ENCODE measurements at places on chromosomes 5 and 9. TPM values are rescaled to one million over a fixed set of nuclear protein-coding genes. Genes with fewer than 3 reads are reported as not detected.

DNA sequence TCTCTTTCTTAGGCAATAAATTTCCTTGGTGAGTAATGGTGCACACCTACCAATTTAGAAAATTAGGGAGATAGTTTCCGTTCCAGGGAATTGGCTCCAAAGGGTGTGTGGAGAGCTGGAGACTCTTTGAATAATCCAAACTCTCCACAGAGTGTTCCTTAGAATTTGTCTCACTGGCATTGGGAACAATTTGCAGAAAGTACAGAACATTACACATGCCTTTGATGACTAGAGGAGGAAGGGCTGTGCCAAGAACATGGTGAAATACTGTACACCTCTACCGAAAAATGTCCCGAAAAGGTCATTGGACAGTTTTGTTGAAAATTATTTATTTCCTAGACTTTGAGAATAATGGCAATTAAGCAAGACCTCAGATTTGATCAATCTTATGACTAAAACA is 214.2 kb upstream of the MPDZ start:
- no peak for DNase-seq

- DNase-seq, result no peak
Measured at GRCh38 chr5:160187091-160187490, 42.2 kb upstream of the FABP6 start.

DNA sequence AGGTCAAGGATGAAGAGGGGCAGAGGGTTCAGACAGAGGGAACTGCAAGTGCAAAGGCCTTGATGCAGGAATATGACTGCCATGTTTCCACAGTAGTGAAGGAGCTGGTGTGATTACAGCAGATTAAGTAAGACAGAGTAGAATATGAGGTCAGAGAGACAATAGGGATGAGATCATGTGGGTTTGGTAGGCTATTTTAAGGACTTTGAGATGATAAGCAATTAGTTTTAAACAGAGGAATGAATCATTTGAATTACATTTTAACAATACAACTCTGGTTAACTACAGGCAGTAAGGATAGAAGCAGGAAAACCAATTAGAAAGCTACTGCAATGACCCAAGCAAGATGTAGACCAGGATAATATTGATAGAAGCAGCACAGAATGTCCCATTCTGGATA is 7.7 kb downstream of the CENPK start:
- no peak for DNase-seq

GRCh38 chr5:143782588-143783386 is 29.2 kb upstream of the HMHB1 start:
- no peak for DNase-seq

DNA sequence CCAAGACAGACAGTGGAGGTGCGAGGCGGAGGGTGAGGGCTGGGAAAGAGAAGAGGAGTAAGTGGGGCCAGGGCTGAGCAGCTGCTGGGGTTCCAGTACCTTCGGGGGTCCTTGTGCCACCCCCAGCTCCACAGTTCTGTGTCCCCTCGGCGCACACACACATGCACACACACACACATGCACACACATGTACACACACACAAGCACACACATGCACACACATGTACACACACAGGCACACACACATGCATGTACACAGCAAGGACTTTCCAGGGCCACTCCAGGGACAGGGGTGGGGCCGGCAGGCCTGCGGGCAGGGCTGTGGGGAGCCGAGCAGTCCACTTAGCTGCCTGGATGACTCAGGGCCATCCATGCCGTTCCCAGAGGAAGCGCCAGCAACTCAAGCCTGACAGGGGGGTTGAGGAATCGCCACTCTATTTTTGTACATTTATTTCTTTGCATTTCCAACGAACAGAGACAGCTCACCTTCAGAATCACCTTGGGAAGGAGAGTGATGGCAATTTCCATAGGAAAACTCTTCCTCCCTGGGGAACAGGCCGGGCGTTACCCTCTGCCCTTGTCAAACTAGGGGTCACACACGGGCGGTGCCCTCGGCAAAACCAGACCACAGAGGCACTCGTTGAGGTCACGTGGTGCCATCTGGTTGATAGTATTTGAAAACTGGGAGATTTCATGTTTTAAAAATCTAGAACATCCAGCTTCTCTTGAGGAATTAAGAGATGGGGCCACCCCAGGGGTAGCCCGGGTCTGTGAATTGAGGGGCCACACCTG is 135.7 kb downstream of the ADAMTS2 start:
- DNase-seq, result no peak

DNA sequence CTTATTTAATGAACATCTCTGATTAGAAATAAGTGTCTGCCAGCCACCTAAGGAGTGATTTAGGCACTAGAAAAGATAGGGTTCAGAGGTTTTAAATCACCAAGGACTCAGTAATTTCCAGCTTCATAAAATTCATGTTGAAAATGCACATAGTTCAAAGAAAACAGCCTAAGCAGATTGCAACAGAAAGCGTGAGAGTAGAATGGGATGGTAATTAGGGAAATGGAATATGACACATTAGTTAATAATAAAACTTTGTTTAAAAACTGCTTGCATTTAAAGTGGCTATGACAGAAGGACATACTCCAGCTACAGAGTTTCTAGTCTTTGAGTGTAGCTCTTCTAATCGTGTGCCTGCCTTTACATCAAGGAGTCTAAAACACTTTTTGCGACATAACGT is 490.8 kb downstream of the TLE4 start:
- DNase-seq, result no peak

- no peak for DNase-seq
Measured at GRCh38 chr5:133336121-133336968, 276.0 kb downstream of the FSTL4 start.

GRCh38 chr5:2736872-2737271 is 14.6 kb downstream of the IRX2 start:
- DNase-seq, result no peak

SLC1A3 gene
- not detected for polyA plus RNA-seq

EPB41L4A gene
- polyA plus RNA-seq, result 11.7 TPM

ADAMTSL1 gene
- polyA plus RNA-seq, result not detected

PCDHGB7 gene
- not detected for polyA plus RNA-seq

NAIF1 gene
- polyA plus RNA-seq, result 17.2 TPM

IL4 gene
- polyA plus RNA-seq, result not detected

ENTREP1 gene
- polyA plus RNA-seq, result not detected

GHR gene
- not detected for polyA plus RNA-seq

All from immature natural killer cell (primary cell).